ENCODE measurements at places on chromosomes 5 and 9.

DNA sequence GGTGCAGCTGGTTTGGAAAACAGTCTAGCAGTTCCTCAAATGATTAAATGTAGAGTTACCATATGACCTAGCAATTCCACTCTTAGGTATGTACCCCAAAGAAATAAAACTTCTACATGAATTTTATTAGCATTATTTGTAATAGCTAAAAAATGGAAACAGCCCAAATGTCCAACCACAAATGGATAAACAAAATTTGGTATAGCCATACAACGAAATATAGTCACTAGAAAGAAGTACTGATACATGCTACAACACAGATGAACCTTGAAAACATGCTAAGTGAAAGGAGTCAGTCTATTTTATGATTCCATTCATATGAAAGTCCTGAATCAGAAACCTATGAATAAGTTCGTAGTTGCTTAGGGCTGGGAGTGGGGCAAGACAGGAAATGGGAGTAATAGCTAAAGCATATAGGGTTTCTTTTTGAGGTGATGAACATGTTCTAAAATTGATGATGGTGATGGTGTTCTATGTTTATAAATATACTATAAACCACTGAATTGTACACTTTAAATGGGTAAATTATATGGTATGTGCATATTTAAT lies 6.3 kb downstream of the GDF9 start:
- peaks cover 7% of the 10 kb centered on the region for H3K27me3 ChIP-seq
- no peak for DNase-seq
- no peaks in the 10 kb centered on the region for H3K36me3 ChIP-seq
- no peak overlapping the region for H3K27ac ChIP-seq
- H3K4me1 ChIP-seq = no peaks in the 10 kb centered on the region
- no peak overlapping the region for H3K4me3 ChIP-seq

DNA sequence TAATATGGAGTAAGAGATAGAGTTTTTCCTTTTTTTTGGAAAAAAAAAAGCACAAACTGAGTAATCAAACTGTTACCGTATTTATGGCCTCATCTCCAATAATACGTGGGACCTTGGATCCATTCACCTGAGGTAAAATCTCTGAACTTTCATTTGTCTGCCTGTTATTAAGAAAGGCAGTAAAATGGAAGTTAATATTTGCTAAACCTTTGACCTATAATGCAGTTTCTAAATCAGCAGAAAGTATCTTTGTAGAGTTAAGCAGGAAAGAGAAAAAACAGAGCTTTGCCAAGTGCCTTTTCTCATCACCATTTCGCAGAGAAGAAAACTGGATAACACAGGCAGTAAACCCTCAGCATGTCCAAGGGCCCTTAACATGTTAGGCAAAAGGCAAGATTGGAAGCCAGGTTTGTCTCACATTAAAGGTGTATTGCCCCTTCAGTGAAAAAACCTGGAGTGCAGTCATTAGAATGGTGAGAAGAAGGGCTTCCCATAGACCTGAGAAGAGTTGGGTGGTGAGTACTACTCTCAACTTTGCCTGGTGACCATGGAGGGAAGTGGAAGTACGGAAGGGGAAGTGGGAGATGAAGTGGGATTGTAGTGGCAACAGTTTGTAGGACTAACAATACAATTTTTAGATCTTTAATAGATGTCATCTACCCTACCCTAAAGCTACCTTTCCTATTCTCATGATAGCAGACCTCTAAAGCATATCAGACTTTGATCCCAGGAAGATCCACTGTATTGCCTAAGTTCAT lies 65.4 kb upstream of the GRAMD2B start:
- no peaks in the 10 kb centered on the region for H3K4me1 ChIP-seq
- no peak overlapping the region for H3K27ac ChIP-seq
- no peaks in the 10 kb centered on the region for H3K36me3 ChIP-seq
- peaks cover 21% of the 10 kb centered on the region for H3K27me3 ChIP-seq
- no peak overlapping the region for H3K4me3 ChIP-seq
- no peak for DNase-seq

DNA sequence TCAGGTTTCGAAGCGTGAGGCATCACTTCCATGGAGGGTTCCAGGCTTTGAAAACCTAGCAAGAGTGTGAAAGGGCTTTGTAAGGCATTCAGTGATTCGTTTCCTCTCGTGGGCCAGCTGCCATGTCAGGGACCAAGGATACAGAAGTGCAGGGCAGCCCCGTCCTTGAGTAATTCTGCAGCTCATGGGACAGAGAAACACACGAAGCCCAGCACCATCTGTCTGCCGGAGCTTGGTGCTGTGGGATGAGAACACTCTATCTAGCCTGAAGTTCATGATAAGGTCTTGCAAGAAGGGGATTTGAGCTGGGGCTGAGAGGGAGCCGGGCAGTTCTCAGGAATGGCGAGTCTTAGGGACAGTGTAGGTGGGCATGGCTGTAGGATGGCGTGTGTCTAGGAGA lies 55.8 kb downstream of the ANKRD33B start:
- no peaks in the 10 kb centered on the region for H3K27me3 ChIP-seq
- no peak overlapping the region for H3K27ac ChIP-seq
- no peak overlapping the region for H3K4me3 ChIP-seq
- H3K4me1 ChIP-seq = peaks cover 3% of the 10 kb centered on the region

- H3K27me3 ChIP-seq = no peaks in the 10 kb centered on the region
- H3K4me1 ChIP-seq = no peaks in the 10 kb centered on the region
- H3K27ac ChIP-seq = no peak overlapping the region
- H3K4me3 ChIP-seq = no peak overlapping the region
- H3K36me3 ChIP-seq = peaks cover 6% of the 10 kb centered on the region
Observed at GRCh38 chr9:126874546-126875314, 14.3 kb downstream of the ZBTB34 start.

GRCh38 chr5:134503937-134504437 lies 21.5 kb upstream of the JADE2 start:
- peaks cover 13% of the 10 kb centered on the region for H3K4me1 ChIP-seq
- DNase-seq = no peak

GRCh38 chr5:164721116-164721515 lies 1215.7 kb downstream of the MAT2B start:
- H3K27me3 ChIP-seq = no peaks in the 10 kb centered on the region
- H3K4me3 ChIP-seq = no peak overlapping the region

GRCh38 chr5:147190331-147190730 lies 44.5 kb upstream of the STK32A start:
- no peak for DNase-seq
- H3K27ac ChIP-seq = no peak overlapping the region
- no peaks in the 10 kb centered on the region for H3K27me3 ChIP-seq
- H3K4me1 ChIP-seq = no peaks in the 10 kb centered on the region
- H3K36me3 ChIP-seq = no peaks in the 10 kb centered on the region
- no peak overlapping the region for H3K4me3 ChIP-seq

- H3K4me3 ChIP-seq = no peak overlapping the region
- DNase-seq = no peak
- H3K27me3 ChIP-seq = peaks cover 2% of the 10 kb centered on the region
- H3K36me3 ChIP-seq = no peaks in the 10 kb centered on the region
- no peak overlapping the region for H3K27ac ChIP-seq
Observed at GRCh38 chr5:38802125-38802524, 43.7 kb upstream of the OSMR start.

DNA sequence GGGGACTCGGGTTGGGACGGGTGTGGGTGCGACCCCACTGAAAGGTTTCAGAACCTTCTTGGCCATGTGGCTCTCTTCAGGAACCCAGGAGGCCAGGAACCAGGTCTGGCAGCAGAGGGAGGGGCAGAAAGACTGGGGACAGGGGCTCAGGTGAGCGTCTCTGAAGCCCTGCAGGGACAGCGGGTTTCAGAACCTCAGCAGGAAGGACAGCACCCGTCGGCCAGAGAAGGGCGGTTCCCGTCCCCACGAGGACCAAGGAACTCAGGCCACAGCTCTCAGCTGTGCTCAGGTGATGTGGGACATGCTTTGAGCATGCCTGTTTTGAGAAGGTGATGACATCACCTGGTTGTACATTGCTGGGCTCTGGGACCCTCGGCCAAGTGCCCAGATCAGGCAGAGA lies 25.7 kb downstream of the SLC12A7 start:
- H3K4me1 ChIP-seq = no peaks in the 10 kb centered on the region
- no peak overlapping the region for H3K27ac ChIP-seq
- peaks cover 49% of the 10 kb centered on the region for H3K36me3 ChIP-seq
- no peaks in the 10 kb centered on the region for H3K27me3 ChIP-seq
- no peak overlapping the region for H3K4me3 ChIP-seq
- DNase-seq = no peak

DNA sequence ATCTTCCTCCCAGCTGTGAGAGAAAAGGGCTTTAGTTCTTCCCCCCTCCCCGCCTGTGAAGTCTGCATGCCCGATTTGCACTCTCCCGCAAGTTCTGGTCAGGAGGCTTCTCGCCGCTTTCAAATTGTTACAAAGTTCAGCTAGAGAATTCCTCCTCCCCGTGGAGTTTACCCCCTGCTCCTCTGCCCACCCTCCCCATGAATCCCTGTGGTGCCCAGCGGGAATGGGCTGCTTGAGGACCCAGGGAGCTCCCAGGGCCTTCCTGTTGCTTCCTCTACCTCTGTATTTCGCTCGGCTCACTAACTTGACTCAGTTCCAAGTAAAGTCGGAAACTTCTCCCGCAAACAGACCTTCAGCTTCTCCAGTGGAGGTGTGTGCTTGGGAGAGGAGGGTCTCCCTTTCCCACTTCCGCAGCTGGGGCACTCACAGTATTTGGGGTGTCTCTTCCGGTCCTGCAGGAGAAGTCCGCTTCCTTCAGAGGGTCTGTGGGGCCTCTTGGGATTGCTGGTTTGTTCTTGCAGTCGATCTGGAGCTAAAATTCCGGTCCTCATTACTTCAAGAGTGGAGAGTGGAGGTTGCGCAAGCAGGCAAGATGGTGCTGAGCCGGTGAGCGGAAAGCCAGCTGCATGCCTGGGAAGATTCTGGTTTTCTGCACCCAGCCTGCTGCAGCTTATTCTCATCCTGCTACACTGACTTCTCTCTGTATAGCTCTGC lies 97.8 kb downstream of the ADAMTS12 start:
- H3K36me3 ChIP-seq = no peaks in the 10 kb centered on the region
- DNase-seq = no peak
- no peak overlapping the region for H3K4me3 ChIP-seq
- no peaks in the 10 kb centered on the region for H3K27me3 ChIP-seq
- no peaks in the 10 kb centered on the region for H3K4me1 ChIP-seq

DNA sequence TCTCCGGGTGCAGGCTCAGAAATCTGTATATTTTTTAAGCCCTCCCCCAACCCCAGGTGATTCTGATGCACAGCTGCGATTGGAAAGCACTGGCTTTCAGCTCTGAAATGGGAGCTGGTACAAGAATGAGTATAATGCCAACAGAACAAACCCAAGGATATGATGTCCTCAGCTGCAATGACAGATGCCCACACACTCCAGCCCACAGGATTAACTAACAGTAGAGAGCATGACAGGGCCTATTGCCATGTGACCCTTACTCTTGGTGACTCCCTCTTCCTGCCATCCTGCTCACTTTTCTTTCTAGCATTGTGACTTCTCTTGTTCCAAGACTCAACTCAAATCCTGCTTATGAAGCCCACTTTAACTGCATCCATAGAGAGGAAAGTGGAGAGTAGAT lies 174.5 kb downstream of the FGF18 start:
- no peaks in the 10 kb centered on the region for H3K4me1 ChIP-seq
- H3K4me3 ChIP-seq = no peak overlapping the region
- no peak overlapping the region for H3K27ac ChIP-seq
- H3K36me3 ChIP-seq = no peaks in the 10 kb centered on the region
- no peak for DNase-seq

GRCh38 chr5:120452471-120452870 lies 11.6 kb upstream of the PRR16 start:
- no peaks in the 10 kb centered on the region for H3K27me3 ChIP-seq
- no peaks in the 10 kb centered on the region for H3K36me3 ChIP-seq
- no peaks in the 10 kb centered on the region for H3K4me1 ChIP-seq
- no peak overlapping the region for H3K27ac ChIP-seq
- no peak for DNase-seq

GRCh38 chr5:75324791-75325190 lies 12.2 kb upstream of the HMGCR start:
- H3K4me1 ChIP-seq = no peaks in the 10 kb centered on the region
- no peaks in the 10 kb centered on the region for H3K27me3 ChIP-seq
- no peak overlapping the region for H3K4me3 ChIP-seq

GRCh38 chr9:138071731-138072130 lies 194.1 kb downstream of the CACNA1B start:
- no peak overlapping the region for H3K4me3 ChIP-seq
- H3K4me1 ChIP-seq = no peaks in the 10 kb centered on the region
- no peak overlapping the region for H3K27ac ChIP-seq
- no peaks in the 10 kb centered on the region for H3K27me3 ChIP-seq
- DNase-seq = no peak
- no peaks in the 10 kb centered on the region for H3K36me3 ChIP-seq

- H3K36me3 ChIP-seq = no peaks in the 10 kb centered on the region
- H3K4me3 ChIP-seq = no peak overlapping the region
- H3K4me1 ChIP-seq = peaks cover 19% of the 10 kb centered on the region
- DNase-seq = no peak
- H3K27ac ChIP-seq = no peak overlapping the region
Observed at GRCh38 chr9:19405771-19406170, 3.0 kb upstream of the ACER2 start.
